ENCODE measurements at places on chromosomes 5 and 9. TPM values are rescaled to one million over a fixed set of nuclear protein-coding genes. Genes with fewer than 3 reads are reported as not detected.

GRCh38 chr9:2174306-2174705, 159.2 kb downstream of the SMARCA2 start:
- DNase-seq: no peak

The SLC6A19 gene
- not detected for total RNA-seq

DNA sequence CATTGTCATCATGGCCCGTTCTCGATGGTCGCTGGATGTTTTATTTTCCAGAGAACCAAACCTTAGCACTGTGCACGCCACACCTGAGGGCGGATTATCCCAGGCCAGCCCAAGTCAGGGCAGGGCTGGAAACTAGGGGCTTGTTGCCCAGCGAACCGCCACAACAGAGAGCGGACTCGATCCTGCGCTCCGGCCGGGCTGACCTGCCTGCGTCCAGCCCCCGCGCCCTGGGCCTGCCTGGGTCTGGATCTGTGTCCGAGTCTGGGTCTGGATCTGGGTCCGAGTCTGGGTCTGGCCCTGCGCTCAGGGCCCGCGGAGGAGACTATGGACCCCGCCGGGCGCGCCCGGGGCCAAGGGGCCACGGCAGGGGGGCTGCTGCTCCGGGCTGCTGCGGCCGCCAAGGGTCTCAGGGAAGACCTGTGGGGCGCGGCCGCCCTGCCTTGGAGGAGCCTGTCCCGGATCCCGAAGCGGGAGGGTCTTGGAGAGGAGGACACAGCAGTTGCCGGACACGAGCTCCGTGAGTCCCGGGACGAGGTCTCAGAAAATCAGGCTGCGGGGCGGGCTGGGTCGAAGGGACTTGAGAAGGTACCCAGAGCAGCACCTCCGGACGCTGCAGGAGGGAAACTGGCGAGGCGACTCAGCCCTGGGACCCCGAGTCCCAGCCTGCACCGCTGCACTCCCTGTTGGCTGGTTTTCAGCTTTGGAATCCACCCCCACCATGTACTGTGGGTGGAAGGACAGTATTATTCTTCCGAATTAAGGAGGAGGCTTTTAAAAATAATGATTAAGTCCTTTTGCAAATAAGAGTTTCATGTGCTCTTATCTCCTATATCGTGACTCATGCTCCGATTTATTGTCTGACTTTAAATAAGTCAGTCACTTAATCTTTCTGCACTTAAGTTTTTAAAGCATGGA, at the start of gene ANKDD1B:
TSS of gene ANKDD1B (plus strand) at position 143 of the 915 bp plus-strand sequence. CDS start at position 325, 182 bp downstream.
- no peak for DNase-seq

- DNase-seq: no peak
These were observed 145.8 kb downstream of the TENT4A start for GRCh38 chr5:6859023-6859422.

- DNase-seq: no peak
These were observed 38.3 kb upstream of the ZFYVE16 start for GRCh38 chr5:80369521-80369920.

- DNase-seq: no peak
These were observed 756.1 kb downstream of the DNAH5 start for GRCh38 chr5:13188371-13188770.

The AQP3 gene
- total RNA-seq: 6.9 TPM

Data from thoracic aorta (tissue), 2 donors.